HepG2 (cell line): ENCODE measurements at places on chromosomes 16 and 17. TPM values are rescaled to one million over a fixed set of nuclear protein-coding genes. Genes with fewer than 3 reads are reported as not detected.

GRCh38 chr17:57344261-57344660 is 87.9 kb downstream of the MSI2 start:
- DNase-seq = no peak

The DNAH17 gene
- total RNA-seq = 0.86 and 0.90 TPM in 2 replicates

The PRCD gene
- total RNA-seq = 0.52 TPM in 1 of 2 replicates, not detected in the other

DNA sequence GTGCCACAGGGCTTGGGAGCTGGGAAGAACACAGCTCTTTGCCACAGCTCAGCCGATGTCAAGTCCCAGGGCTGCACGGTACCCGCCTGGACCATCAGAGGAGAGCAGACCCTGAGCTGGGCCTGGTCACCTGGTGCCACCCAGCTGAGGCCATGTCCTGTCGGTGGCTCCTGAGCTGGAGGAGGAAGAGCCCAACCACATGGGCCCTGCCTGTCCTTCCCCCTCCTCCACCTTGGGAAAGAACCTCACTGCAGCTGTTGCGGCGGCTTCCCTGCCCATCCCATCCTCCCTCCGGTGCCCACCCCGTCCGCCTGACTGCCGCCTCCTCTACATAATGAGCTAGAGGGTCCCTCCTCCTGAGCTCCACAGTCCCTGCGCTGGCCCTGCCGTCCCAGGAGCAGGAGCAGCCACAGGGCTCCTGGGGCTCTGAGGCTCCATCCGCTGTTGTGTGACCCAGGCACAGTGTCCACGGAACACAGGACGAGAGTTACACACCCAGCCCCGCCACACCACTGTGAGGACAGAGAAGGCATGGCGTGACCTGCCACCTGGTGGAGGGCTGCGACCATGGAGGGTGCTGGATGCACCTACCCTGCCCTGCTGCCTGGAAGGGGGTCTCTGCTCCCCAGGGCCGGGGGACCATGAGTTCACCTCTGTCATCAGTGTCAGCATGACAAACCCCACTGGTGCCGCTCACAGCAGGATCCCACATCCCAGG is 21.4 kb upstream of the CHMP6 start:
- no peak for DNase-seq

DNA sequence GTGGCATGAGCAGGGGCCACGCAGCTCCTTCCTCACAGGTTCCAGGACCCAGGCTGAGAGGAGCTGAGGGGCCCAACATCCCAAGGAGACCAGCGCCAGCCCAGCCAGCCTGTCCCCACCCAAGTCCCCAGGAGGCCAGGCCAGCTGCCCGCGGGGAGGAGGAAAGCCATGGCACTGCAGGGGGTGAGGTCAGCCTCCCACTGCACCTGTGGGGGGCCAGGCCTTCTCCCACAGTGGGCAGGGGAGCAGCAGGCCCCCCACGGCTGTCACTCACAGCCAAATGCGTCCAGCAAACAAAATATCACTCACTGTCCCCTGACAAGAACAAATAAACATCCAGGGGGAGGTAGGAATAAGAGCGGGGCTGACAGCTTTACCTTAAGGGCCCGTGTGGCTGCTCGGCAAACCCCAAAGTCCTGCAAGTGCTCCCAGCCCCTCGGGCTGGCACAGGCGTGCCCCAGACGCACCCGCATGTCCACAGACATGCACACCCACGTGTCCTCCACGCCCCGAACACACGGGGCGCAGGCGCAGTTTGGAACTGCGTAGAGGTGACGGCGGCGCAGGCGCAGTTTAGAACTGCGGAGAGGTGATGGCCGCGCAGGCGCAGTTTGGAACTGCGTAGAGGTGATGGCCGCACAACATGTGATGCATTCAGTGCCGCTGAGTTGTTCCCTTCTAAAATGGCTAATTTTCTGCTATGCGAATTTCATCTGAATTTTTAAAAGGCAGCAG is 291.1 kb downstream of the FOXL1 start:
- DNase-seq = no peak

The NQO1 gene
- total RNA-seq = 1,060 and 1,621 TPM in 2 replicates

The KRTAP3-2 gene
- not detected in 2 replicates for total RNA-seq

DNA sequence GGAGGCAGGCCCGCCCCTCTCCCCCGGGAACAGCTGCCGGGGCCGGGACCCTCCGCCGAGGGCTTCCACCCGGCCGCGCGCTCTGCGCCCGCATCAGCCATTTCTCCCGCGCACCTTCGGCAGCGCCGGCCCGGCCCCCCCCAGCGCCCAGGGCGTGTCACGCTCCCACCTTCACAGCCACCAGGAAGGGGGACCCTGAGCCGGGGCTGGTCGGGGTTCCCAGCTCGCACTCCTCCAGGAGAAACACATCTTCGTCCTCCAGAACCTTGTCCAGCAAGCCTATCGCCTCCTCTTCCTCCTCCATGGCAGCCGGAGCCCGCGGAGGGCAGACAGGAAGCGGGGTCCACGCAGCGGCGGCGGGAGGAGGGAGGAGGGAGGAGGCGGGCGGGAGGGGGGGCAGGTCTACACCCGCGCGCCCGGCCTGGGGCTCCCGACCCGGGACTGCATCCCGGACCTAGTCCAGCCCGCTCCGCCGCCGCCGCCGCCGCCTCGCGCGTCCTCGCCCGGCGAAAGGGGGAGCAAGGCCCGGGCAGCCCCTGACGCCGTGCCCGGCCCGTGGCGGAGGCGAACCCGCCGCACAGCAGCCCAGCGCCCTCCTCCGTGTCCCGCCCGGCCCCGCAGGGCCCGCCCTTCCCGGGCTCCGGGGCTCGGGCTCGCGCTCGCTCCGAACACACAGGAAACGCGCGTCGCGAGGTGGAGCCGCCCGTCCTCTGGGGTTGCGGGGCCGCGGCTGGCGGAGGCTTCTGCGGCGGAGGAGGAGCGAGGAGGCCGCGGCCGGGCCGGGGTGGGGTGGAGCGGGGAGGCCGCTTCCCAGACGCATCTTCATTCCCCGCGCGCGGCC is 70.8 kb downstream of the ABR start:
- DNase-seq = no peak

DNA sequence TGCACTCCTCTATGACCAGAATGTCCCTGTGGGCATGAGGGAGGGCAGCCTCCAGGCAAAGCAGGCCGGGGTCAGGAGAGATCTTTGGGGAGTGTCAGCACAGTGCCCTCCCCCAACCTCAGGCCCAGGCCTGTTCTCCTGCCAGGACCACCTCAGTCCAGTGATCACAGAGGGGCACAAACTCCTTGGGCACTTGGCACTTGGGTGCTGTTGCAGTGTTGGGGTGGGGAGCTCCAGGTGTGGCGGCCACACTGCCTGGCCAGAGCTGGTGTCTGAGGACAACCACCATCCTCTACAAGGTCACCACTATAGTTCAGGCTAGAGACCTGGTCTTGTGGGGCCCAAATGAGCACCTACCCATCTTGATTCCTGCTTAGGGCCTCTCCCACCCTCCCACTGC is 37.2 kb downstream of the SMPD3 start:
- no peak for DNase-seq

GRCh38 chr16:7350806-7351205 is 18.2 kb downstream of the RBFOX1 start:
- no peak for DNase-seq

The FBXW10 gene
- 0.04 TPM in 1 of 2 replicates, not detected in the other for total RNA-seq

The DLX4 gene
- total RNA-seq = 0.51 and 0.55 TPM in 2 replicates

DNA sequence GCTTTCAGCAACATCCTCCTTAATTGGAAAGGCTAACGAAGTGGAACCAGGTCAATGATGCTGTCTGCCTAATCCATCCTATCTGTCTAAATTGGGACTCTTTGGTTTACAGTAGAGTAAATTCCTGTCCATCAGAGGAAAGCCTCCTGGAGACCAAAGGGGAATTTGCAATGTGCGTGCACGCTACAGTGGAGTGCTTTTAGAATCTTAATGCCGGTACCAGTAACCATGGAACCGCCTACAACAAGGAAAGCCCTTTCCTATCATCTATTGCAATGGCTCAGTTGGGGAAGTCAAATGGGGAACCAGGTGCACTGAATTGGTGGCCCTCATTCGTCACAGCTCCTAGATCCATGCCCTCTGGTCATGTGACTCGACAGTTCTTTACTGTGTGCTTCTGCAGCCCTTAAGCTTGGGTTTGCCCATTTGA is 110.1 kb downstream of the XYLT1 start:
- DNase-seq = no peak
